ENCODE measurements at places on chromosomes 1 and 21. TPM values are rescaled to one million over a fixed set of nuclear protein-coding genes. Genes with fewer than 3 reads are reported as not detected.

GRCh38 chr1:11384170-11384554 lies 94.8 kb upstream of the DISP3 start:
- H3K27me3 ChIP-seq: no peaks in the 10 kb centered on the region
- no peak overlapping the region for H3K27ac ChIP-seq

- peaks cover 24% of the 10 kb centered on the region for H3K4me1 ChIP-seq
- peaks cover 54% of the 10 kb centered on the region for H3K27me3 ChIP-seq
- H3K4me3 ChIP-seq: no peak overlapping the region
- H3K36me3 ChIP-seq: no peaks in the 10 kb centered on the region
- DNase-seq: no peak
These were observed 47.9 kb upstream of the LAPTM5 start for GRCh38 chr1:30805304-30806003.

DNA sequence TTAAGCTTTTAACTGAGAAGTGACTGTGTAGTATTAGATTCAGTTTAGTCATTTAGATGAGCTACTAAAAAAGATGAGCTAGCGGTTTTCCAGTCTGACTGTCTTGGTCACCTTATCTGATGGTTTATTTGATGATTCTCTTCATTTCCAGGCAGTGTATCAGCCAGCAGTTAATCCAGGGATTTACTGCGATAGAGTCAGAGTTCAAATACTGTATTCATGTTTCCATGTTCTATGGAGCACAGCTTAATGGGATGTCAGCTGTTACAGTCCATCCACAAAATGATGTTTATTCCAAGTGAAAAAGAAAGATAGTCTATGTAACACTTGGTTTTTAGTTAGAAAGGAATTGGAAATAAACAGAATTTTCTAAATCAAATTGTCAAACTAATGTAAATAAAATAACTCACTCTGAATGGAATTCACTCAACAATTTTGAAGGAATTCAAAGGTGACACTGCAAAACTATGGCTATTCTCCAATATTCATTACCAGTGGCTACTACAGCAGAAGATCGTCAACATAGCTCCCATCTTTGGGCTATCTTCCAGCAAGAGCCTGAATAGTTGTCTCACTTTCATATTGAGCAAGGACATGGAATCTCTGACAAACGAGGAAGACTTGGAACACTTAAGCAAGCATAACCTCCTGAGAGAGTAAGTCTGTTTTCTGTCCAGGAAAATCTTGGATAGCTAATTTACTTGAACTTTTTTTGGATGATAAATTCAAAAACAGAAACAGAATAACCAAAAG lies 54.6 kb upstream of the DPT start:
- no peak overlapping the region for H3K27ac ChIP-seq
- no peaks in the 10 kb centered on the region for H3K36me3 ChIP-seq
- H3K27me3 ChIP-seq: no peaks in the 10 kb centered on the region
- no peak overlapping the region for H3K4me3 ChIP-seq
- no peaks in the 10 kb centered on the region for H3K4me1 ChIP-seq

CA14 gene
- total RNA-seq: 0.18 TPM

GRCh38 chr1:40896482-40896881 lies 34.3 kb upstream of the CITED4 start:
- H3K36me3 ChIP-seq: no peaks in the 10 kb centered on the region
- no peak overlapping the region for H3K4me3 ChIP-seq
- H3K27me3 ChIP-seq: no peaks in the 10 kb centered on the region
- H3K27ac ChIP-seq: no peak overlapping the region
- no peak for DNase-seq

- no peaks in the 10 kb centered on the region for H3K36me3 ChIP-seq
- H3K27ac ChIP-seq: no peak overlapping the region
- H3K4me3 ChIP-seq: no peak overlapping the region
- no peaks in the 10 kb centered on the region for H3K4me1 ChIP-seq
- no peaks in the 10 kb centered on the region for H3K27me3 ChIP-seq
These were observed 127.6 kb downstream of the KCNK2 start for GRCh38 chr1:215210167-215210566.

- no peaks in the 10 kb centered on the region for H3K4me1 ChIP-seq
- no peak overlapping the region for H3K27ac ChIP-seq
- H3K27me3 ChIP-seq: no peaks in the 10 kb centered on the region
These were observed 516.9 kb downstream of the ADGRL2 start for GRCh38 chr1:82317671-82318070.

RAD54L gene
- total RNA-seq: 7.3 TPM

- H3K27ac ChIP-seq: no peak overlapping the region
- no peaks in the 10 kb centered on the region for H3K36me3 ChIP-seq
- no peaks in the 10 kb centered on the region for H3K27me3 ChIP-seq
These were observed 188.3 kb upstream of the EDN2 start for GRCh38 chr1:41672641-41673361.

DNA sequence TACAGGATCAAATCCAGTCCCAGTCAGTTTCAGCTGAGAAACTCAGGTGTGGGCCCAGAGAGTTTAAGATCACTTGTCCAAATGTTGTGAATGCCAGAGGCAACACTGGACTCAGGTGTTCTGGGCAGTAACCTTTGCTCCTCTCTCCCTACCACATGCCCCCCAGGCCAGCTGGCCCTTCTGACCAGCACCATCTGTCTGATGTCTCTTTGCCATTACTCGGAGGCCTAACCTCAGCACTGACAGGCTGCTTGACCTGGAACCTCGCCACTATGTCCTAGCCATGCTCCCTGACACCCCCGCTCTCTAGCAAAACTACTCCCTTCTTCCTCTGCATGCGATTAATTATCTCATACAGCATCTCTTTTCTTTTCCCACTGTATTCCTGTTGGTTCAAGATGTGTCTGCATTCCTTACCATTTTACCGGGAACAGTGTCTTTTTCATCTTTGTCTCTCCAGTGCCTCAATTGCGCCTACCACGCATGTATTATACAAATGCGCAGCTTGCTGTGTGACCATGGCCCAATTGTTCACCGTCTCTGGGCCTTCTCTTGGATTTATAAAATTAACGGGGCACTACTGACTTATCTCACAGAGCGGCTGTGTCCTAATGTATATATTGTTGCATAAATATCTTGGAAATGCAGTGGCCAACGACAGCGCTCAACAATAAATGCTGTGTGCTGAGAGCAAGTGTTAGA lies 159.5 kb upstream of the IRF2BP2 start:
- no peaks in the 10 kb centered on the region for H3K27me3 ChIP-seq
- H3K36me3 ChIP-seq: no peaks in the 10 kb centered on the region
- peaks cover 43% of the 10 kb centered on the region for H3K4me1 ChIP-seq
- no peak overlapping the region for H3K27ac ChIP-seq
- no peak overlapping the region for H3K4me3 ChIP-seq

C8B gene
- total RNA-seq: 0.26 TPM

PEAR1 gene
- 10.6 TPM for total RNA-seq

DNA sequence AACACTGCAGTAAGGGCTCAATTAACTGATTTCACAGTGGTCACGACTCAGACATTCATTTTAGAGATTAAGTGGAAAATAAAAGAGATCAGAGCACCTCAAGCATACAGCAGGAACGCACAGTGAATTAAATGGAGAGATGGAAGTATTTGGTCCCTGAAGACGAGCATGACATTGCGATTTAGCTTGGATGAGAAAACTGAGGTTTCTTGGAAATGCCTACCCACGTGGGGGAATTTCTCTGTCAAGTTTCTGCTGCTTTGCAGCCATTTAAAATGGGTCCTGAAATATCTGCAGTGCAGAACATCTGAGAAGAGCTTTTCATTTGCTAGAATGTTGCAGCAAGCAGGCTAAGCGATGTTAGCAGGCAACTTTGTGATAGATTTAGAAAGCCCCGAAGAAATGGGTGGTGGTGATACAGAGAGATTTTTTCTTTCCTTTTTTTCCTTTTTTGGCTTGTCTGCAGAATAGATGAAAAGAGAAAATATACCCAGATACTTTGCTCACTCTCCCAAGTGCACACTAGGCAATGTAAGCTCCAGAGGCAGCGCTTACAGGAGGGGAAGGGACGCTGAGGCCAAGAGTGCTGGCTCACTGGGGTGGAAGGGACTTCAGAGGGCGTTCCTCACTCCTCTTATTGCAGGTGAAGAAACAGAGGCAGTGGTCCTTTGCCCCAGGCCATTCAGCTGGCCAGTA lies 258.0 kb downstream of the KCNJ6 start:
- peaks cover 7% of the 10 kb centered on the region for H3K4me1 ChIP-seq
- H3K36me3 ChIP-seq: no peaks in the 10 kb centered on the region
- DNase-seq: no peak
- no peak overlapping the region for H3K4me3 ChIP-seq
- peak overlapping the region; percentile 53 for H3K27ac ChIP-seq

DNA sequence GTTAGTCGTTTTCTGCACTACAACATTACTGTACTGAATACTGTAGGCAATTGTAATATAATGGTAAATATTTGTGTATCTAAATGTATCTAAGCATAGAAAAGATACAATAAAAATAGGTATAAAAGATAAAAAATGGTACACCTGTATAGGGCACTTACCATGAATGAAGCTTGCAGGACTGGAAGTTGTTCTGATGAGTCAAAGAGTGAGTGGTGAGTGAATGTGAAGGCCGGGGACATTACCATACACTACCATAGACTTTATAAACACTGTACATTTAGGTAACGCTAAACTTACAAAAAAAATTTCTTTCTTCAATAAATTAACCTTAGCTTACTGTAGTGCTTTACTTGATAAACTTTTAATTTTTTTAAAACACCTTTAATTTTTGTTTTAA lies 13.5 kb downstream of the OSBPL9 start:
- H3K27me3 ChIP-seq: no peaks in the 10 kb centered on the region
- no peak overlapping the region for H3K4me3 ChIP-seq
- no peak overlapping the region for H3K27ac ChIP-seq

DNA sequence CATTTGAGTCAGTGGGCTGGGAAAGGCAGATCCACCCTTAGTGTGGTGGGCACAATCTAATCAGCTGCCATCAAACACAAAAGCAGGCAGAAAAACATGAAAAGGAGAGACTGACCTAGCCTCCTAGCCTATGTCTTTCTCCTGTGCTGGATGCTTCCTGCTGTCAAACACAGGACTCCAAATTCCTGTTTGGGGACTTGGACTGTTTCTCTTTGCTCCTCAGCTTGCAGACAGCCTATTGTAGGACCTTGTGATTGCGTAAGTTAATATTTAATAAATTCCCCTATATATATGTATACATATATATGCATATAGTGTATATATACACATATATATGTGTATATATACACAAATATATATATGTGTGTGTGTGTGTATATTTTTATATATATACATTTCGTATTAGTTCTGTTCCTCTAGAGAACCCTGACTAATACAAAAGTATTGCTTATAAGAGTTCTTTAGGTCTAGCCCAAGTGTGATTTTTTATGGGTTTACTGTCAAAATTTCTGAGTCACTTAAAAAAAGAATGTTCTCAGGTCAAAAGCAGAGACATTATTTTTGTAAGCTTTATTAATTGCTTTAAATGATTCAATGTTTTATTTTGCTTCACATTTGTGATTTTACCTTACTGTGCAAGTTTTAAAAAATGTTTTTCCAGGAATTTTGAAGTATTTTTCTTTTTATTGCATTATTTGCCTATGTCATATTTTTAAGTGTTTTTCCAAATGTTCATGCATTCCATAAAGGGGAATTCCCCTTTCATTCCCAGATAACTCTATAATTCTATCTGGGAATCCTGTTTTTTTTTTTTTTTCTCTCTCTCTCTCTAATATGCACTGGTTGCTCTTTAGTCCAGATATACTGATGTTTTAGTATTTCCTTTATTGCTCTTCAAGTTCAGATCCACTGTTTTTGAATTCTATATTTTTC lies 92.1 kb upstream of the ADAMTS5 start:
- H3K4me3 ChIP-seq: no peak overlapping the region
- no peaks in the 10 kb centered on the region for H3K36me3 ChIP-seq
- no peak for DNase-seq
- H3K4me1 ChIP-seq: no peaks in the 10 kb centered on the region
- no peak overlapping the region for H3K27ac ChIP-seq

DNA sequence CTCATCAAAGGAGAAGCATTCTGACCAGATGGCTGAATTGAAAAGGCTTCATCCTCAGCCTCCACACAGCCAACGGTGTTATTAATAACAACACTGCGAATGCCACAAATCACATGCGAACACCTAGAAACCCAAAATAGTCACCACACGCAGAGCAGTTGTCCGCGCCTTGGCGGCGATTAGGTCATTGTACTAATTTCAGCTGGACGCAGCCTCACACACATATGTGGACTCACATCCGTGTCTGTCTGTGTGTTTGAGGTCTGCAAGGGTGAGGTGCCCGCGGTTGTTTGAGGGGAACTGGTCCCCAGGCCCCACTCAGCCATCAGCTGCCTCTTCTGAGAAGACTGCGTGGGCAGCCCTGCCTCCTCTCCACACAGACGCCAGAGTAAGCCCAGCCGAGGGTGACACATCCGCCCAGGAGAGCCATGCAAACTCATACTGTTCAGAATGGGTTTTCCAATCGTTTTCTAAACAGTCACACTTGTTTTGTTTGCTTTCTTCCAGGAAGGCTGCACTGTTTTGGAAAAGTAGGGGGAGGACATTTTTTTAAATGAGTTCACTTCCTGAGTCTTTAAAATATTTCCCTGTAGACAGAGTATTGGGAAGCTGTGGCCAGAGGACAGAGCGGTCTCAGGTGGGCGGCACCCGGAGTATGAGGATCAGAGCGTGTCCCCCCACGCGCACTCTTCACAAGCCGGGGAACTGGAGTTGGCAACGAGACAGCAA lies 53.4 kb downstream of the TOMM20 start:
- H3K4me3 ChIP-seq: no peak overlapping the region
- H3K36me3 ChIP-seq: no peaks in the 10 kb centered on the region
- no peaks in the 10 kb centered on the region for H3K27me3 ChIP-seq
- H3K27ac ChIP-seq: peak overlapping the region; percentile 88

NBPF20 gene
- 4.3 TPM for total RNA-seq

DNA sequence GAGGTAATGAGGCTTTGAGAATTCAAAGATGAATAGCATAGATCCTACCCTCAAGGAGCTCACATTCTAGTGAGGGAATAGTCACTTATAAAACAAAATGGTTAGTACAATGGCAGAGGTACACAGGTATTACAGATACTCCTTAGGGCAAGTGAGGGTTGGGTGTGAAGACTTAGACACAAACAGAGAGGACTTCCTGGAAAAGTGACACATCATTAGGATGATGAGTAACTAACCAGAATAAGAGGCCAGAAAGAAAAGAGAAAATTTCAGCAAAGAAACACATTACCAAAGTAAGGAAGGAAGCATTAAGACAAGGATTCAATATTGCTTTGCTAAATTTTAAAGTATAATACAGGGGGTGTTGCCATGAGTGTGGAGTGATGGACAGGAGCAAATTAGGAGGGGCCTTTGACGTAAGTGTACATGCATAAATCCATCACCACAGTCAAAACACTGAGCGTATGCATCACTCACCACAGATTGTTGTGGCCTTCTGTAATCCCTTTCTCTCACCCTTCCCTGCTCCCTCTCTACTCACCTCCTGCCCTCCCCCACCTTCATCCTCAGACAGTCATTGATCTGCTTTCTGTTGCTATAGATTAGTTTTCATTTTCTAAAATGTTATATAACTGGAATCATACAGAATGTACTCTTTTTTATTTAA lies 7.9 kb downstream of the CD53 start:
- DNase-seq: no peak
- H3K36me3 ChIP-seq: no peaks in the 10 kb centered on the region
- no peaks in the 10 kb centered on the region for H3K4me1 ChIP-seq
- H3K27ac ChIP-seq: peak overlapping the region; percentile 81
